Choroid plexus epithelial cell (primary cell): ENCODE measurements at places on chromosomes 7 and 10.
A peak's percentile ranks its signal among the peaks of the same experiment; 100 is the strongest.

DNA sequence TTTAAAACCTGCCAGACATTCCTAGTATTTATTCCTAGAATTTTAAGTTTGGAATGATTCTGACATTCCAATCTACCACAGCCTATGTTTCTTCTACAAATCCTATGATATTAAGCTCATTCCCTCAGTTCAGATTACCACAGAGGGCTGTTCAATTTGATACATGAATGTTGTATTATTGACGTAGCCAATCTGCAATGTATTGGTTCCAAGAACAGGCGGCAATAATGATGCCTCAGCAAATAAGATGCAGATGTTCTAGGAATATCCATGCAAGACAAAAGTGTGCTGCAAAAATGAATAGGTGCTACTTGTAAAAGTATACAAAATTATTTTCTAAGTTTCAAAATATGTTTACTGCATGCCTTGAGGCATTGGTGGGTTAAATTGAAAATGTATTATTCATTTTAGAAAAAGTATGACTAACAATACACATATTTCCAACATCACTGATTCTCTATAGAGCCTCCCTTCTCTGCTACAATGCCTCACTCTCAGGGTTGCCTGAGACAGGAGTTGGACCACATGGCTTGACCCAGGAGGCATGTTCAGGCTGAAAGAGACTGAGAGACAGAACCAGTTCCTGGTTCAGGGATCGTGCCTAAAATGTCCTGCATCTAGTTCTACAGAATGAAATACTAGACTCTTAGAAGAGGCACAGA lies 94.1 kb upstream of the CREB5 start:
- DNase-seq: no peak

GRCh38 chr10:125008689-125009638 lies 67.0 kb downstream of the ZRANB1 start:
- DNase-seq: no peak

DNA sequence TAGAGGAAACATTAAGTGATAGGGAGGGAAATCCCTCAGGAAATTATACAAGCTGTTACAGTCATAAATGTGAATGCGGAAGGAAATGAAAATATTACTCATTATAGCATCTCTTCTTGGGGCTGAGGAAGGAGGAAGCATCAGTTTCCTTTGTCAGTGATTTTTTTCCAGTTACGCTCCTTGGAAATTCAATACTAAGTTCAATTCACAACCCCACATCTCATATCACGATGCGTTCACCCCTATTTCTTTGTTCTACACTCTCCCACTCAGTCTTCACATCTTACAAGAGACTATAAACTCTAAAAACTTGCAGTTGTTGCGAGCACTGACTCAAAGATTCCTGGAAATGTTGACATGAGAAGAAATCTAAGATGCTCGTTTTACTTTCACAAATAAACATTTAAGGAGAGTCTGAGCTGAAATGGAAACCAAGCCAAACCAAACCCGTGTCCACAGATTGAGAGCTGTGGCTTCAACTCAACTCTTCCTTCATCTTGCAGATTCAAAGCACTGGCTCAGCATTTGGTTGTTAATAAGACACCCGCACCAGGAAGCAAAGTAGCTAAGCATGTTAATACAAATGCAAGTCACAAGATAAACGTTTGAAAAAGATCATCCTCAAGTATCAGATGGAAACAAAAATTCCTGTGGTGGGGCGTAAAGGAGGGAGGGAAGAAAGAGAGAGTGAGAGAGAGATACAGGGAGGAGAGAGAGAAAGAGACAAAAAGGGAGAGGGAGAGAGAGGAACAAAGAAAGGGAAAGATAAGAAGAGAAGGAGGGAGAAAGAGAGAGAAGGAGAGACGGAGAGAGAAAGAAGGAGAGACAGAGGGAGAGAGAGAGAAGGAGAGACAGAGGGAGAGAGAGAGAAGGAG lies 150.0 kb upstream of the RSU1 start:
- DNase-seq: peak; percentile 90

- DNase-seq: no peak
Measured at GRCh38 chr10:126097558-126098225, 201.3 kb downstream of the FANK1 start.

DNA sequence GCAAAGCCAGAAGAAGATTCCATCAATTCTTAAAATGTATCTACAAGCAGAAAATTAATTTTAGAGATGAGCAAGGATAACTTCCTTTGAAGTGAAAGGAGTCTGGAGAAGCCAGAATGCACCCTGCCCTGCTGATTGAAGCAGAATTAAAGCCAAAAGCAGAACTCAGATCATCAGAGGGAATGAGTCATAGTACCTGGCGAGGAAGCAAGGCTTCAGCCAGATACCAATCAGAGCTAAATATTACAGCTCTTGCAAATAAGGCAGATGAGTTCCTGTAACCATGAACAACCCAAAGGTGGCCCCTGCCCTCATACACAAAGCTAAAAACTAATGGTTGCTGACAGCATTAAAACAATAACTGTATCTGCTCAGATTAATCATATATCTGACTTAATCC lies 10.4 kb downstream of the HTR7 start:
- peak; percentile 74 for DNase-seq

GRCh38 chr7:82904871-82905270 lies 257.8 kb downstream of the PCLO start:
- no peak for DNase-seq

- no peak for DNase-seq
Measured at GRCh38 chr10:127736222-127736914, 617 bp upstream of the FOXI2 start.

DNA sequence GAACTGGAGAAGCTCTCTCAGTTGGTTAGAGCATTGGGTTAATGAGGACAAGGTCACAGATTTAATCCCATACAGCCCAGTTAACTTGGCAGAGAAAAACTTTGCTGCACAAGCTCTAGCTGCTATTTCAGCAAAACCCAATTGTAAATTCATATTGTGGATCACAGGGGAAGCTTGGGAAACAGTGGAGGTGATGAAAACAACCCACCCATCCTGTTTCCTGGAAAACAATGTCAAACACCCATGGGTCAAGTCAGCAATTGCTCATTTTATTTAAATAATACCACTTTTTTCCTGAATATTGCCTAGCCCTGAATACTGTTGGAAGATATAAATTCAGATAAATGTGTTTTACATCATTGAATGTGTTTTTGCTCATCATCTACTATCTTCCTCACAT lies 900.6 kb upstream of the LRRTM3 start:
- no peak for DNase-seq
